ENCODE measurements at places on chromosomes 11 and 22.

DNA sequence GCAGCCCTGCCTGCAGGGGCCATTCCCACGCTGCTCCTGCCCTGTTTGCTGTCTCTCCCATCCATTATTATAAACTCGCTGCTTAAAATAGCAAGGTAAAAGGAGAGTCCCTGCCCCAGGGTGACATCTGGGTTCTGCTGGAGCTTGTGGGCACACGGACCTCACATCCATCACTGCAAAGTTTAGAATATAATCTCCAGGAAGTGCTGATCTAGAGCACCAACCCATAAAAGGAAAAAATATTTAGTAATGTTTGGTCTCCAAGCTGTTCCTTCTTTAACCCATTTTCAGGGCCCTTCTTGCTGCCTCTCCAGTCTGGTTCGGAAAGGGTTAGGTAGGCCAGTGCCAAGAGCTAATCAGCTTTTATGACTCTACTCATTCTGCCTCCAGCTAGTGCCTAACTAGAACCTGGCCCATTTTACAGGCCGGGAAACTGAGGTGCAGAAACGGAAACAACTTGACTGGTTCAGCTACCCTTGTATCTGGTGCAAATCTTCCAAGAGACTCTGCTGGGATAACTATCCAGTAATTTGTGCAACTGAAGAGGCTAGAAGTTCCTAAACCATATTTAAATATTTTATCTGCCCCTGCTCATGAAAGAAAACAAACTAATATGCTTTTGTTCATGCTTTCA, 37.5 kb downstream of the IRAG1 start:
- DNase-seq, result no peak

- DNase-seq, result no peak
Observed at GRCh38 chr22:50176850-50177536, 6.5 kb downstream of the PANX2 start.

DNA sequence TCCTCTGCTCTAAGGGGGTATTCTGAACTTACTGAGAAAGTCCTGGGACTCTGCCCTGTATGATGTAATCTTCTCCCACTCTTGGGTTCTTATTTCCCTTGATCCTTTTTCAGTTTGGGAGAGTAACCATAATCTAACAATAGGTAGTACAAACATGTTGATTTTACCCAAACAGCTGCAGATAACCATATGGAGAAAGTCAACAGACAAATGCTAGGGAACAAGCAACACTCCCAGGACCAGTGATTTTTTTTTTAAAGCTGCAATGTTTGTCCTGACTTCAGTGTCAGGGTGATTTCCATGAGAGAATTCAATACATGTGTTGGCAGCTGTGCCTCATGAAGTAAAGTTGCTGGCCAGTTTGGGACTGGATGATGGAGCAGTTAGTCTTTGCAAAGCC, 156.5 kb downstream of the FCHSD2 start:
- DNase-seq, result no peak

DNA sequence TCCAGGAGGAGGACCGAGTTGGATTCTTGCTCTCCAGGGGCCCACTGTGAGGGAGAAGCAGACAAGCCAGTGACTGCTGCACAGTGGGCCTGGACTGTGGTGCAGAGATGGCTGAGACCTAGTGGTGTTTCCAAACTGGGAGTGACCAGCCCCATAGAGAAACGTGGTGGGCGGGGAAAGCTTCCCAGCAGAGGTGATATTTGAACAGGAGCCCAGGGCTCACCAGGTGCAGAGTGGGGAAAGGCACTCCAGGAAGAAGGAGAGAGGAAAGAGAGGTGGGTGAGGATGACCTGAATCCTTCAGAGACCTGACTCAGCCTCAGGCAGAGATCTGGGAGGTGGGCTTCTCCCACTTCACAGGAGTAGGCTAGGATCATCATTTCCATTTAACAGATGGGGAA, 52.1 kb upstream of the RASD2 start:
- DNase-seq, result no peak

DNA sequence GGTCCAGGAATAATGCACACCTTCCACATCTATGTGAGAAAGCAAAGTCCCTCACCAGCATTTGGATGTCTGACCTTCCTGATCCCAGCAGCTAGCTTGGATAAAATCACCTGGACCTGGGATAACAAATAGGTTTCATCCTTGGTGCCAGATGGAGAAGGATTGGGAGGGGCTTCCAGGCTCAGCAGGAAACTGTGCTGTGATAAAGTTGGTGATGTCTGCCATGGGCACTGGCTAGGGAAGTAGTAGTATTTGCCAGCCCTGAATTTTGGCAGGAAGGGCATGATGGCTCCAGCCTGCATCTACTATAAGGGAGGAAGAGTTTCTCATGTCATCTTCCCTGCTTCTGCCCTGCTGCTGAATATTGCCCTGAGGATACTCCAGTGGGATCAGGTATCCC, 37.5 kb downstream of the C11orf91 start:
- DNase-seq, result no peak
